Cardiac septum (tissue), 1 donor: ENCODE measurements at places on chromosomes 2 and 18. TPM values are rescaled to one million over a fixed set of nuclear protein-coding genes. Genes with fewer than 3 reads are reported as not detected.

DNA sequence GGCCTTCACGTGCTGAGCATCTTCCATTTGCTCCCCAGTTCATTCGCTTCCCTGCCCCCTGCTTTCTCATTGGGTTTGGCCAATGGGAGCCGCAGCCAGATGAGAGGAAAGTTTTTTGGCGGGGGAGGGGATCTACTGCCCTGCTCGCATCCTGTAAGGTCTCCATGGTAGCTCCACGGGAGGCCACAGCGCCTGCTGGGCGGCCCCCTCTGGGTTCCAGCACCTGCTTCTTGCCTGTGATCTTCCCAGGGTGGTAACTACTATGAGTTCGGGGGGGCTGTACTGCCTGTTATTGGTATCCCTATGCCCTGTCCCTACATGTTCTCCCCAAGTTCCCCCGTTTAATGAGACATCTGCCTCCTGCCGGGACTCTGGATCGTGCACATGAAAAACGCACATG lies 57.2 kb downstream of the INPP5D start:
- DNase-seq, result no peak

DNA sequence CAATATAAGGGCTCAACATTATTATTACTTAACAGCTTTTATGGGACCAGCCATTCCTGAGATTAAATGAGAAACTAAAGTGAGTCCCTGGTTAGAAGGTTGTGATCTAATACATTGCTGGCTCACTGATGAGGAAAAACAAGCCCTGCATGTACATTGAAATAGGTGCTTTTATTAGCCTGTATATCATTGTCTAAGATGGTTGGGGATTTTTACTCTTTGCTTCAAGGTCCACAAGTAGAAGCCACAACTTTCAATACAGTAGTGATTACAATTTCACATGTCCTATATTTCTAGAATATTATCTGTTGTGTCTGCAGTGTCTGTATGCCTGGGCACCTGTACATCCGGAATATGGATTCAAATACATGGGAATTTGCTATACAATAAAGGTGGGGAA lies 104.1 kb upstream of the FZD5 start:
- no peak for DNase-seq

GRCh38 chr18:50405582-50406271 lies 30.9 kb downstream of the SKA1 start:
- no peak for DNase-seq

DNA sequence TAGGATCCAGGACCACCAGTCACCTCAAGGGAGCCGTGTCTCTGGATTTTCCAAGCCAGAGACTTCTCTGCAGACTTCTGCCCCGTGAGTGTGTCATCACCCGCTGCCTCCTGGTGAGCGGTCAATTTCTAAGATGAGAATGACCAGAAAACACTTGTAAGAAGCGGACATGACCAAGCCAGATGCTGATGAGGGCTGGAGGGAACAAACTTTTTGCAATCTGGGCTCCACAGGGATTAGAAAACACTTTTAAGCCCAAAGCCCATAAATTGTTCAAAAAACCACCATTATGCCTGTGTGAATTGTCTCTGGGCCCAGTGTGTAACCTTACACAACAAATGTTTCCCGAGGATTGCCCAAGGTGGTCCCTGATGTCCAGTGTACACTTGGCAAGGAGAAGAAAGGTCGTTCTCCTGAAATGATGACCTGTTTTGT lies 5.3 kb upstream of the NPPC start:
- DNase-seq, result peak; percentile 60

DNA sequence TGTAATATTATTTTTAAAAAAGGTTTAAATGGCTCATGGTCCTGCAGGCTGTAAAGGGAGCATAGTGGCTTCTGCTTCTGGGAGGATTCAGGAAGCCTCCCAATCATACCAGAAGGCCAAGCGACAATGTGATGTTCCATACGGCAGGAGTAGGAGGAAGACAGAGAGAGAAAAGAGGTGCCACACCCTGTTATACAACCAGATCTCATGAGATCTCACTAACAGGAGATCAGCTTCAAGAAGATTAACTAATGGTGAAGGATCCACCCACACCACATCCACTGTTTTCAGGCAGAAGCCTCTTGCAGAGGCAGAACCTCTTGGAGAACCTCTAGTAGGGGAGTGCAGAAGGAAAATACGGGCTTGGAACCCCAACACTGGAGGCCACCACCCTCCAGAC lies 103.9 kb upstream of the TEKT4 start:
- DNase-seq, result no peak

- DNase-seq, result no peak
Observed at GRCh38 chr2:6823111-6823510, 42.6 kb downstream of the CMPK2 start.

DYNAP gene
- not detected for total RNA-seq

DNA sequence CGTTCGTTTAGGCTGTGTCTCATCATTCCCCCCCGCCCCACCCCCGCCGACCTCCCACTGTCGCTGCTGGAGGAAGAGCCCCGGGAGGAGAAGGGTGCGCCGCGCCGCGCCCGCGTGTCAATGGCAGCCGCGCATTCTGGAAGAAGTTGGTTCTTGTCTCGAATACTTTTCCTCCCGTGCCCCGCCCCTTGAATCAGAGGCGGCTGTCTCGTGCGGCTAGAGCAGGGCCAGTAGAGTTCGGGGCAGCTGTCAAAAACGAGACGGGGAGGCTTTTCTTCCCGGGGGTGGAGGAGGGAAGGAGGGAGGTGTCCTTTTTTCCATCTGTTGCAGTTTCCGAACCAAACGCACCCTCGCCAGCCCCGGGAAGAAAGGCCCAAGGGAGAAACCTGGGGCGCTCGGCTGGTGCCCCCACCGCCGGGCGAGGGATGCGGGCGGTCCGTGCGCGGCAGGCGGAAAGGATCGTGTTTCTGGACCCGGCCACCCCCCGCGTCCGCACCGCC lies 410 bp upstream of the TGIF1 start:
- no peak for DNase-seq

CXCR4 gene
- total RNA-seq, result 4.4 TPM

- DNase-seq, result no peak
Observed at GRCh38 chr2:191854382-191855372, 7.8 kb upstream of the CAVIN2 start.

GRCh38 chr2:216768908-216769411 lies 73.6 kb upstream of the IGFBP5 start:
- no peak for DNase-seq

GAL3ST2 gene
- not detected for total RNA-seq
